ENCODE measurements at places on chromosomes 16 and 17.

DNA sequence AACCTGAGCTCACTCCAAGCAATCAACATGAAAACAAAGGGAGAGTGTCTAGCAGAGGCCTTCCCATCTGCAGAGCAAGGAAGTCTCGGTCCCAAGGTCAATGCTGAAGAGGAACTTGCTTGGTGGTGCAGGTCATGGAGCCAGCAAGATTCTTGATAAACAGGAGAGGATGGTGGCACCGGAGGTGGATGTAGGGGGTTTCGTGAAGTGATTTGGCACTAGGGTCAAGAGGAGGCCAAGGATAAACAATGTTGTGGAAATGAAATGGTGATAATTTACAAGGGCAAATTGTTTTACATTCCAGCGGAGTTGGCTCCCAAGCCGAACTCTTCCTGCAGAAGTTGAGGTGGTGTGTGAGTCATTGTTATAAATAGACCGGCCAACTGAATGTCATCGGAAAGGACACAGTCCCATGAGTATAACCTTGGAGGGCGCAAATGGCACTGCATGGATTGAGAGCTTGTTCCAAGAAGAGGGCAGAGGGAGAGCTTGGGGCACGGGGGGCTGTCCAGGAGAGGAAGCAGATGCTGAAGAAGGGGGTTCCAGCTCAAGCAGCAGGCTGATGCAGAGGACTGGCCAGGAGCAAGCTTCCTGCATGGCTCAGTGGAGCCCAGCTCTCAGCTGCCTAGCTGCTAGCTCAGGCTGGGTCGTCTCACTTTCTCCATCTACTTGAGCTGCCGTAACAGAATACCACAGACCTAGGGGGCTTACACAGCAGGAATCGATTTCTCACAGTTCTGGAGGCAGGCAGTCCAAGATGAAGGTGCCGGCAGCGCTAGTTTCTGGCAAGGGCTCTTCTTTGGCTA lies 136.6 kb downstream of the COPRS start:
- no peak for DNase-seq

GRCh38 chr16:56732366-56732765 lies 2.4 kb downstream of the NUP93 start:
- DNase-seq = no peak

- no peak for DNase-seq
Measured at GRCh38 chr17:48308581-48308980, 121.4 kb downstream of the SKAP1 start.

GRCh38 chr16:85566561-85567100 lies 46.5 kb upstream of the GSE1 start:
- DNase-seq = no peak

DNA sequence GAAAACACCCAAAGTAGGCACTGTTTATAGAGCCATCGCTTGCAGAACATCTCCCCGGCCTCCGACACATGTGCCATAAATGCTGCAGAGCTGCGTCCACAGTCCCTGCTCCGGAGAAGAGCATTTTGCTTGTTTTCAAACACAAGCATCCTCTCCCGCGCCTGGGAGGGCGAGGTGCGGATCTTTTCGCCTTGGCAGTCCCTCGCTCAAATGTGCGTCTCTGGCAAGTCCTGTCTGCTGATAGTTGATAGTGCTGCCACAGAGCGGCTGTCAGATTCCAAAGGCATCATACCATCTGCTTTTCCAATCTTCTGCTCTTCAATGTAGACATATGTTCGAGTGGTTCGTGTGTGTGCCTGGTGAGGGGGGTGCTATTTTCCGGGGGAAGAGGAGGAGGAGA lies 603.7 kb downstream of the MAF start:
- no peak for DNase-seq

DNA sequence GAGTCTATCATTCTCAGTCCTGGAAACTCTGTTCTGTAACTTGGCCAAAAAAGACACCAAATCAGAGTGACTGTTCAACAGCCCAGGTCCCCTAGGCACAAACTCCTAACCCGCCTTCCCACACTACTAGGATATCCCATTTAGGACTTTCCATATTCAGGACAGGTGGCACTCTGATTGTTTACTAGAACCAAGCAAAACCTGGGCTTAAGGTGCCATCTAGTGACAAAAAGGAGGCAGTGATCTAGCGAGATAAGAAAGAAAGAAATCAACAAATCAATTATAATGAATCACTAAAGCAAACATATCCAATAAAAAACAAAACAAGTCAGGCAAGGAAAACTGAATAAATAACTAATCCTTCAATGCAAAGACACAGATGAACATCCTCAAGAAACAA lies 203.9 kb downstream of the CEP112 start:
- DNase-seq = no peak

- no peak for DNase-seq
Measured at GRCh38 chr17:78176548-78177025, 8.2 kb downstream of the SYNGR2 start.

DNA sequence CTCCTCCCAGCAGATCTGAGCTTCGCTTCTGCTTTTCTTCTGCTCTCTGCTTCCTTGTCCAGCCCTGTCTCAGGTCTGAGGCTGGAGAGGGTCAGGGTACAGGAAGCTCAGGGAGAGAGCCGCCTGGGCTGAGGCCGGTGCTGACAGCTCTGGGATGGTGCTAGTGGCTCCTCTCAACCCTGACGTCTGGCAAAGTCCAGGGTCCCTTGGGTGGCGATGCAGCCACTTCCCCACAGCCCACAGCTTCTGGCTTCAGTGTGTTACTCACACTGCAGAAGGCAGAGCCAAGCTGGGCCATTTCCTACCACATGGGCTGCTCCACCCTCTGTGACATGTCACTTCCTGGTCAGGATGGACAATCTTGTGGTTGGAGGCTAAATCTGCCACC lies at the start of gene CD300C:
TSS of gene CD300C (minus strand) at position 273 of the 388 bp plus-strand sequence. CDS start 333 bp downstream, outside the sequence.
- no peak for DNase-seq

DNA sequence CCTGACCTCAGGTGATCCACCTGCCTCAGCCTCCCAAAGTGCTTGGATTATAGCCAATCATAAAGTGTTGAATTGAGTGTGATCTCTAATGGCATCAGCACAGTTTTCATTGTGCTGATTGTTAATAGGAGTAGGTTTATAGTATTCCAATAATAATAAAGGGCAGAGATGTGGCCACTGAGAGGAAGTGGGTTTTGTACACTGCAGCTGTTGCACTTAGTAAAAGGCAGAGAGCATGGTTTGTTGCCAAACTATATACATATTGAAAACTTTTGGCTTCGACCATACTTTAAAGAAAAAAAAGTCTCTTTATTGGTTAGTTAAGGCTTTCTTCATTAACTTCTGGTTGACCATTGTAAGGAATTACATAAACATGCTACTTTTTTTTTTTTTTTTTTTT lies 185.9 kb downstream of the CDK5R1 start:
- DNase-seq = no peak

DNA sequence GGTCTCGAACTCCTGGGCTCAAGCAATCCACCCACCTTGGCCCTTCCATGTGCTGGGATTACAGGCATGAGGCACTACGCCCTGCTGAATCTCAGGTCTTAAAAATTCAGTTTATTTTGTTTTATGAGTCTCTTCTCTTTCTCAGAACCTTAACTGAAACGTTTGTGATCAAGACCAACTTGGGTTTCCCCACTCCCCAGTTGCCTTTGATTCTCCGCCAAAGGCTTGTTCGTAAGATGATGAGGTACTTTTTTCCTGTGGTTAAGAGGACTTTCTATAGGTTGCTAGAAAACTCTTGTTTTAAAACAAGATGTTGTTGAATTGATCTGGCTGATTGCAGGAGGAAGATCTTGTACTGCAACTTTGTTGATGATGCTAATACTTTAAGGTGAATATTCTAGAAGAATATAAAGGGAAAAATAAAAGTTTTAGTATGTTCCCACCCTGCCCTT lies 11.7 kb downstream of the ABCC1 start:
- no peak for DNase-seq

GRCh38 chr17:60601447-60602384 lies 1.7 kb downstream of the PPM1D start:
- DNase-seq = no peak

DNA sequence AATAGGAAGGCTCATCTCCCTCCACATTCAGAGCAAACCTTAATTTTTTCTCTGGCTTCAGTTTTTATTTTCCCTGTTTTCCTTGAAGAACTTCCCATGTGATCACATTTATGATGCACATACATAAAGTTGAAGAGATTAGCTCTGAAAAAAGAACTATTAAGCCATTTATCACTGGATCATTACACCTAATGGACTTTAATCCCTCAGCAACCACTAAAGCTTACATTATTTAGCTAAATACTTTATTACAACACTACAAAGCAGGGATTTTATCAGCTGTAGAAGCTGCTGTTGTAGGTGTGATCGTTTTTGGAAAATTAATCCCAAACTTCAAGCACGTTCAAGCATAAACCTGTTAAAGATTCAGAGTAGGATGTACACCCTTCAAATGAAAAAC lies 21.1 kb downstream of the SMYD4 start:
- no peak for DNase-seq

- no peak for DNase-seq
Measured at GRCh38 chr16:85403693-85404092, 209.4 kb upstream of the GSE1 start.

DNA sequence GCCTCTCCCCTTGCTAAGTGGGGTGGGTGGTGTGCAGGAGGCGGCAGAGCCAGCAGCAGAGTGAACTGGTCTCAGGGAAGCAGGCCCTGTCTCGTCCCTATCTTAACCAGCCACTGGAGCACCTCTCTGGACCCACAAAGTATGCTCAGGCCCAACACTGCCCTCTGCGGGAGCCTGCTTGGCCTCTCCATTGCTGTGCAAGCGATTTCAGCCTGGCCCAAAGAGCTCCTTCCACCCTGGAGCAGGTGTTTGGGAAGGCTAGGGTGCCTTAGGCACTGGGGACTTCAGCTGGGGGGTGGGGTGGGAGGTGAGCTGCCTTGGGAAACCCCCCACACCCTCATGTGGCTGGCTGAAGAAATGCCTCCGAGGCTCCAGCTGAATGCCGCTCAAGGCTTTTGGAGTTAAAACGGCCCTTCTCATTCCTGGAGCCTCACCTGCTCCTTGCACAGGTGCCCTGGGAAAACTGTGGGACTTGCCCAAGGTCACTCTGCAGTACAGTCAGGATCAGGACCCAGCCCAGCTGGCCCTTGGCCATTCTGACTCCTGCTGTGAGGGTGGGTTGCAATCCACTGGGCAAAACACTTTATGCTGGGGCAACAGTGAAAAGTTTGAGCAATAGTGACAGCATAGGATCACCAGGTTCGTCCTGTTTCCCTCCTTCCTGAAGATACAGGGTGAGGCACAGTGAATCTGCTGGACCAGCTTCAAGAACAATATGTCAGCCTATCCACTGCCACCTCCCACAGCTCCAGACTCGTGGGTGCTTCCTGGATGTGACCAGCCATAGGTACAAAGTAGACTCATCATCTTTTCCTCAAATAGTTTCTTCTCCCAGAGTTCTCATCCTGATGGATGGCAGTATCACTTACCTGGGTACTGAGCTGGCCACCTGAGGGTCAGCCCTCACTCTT lies 5.9 kb upstream of the UBE2O start:
- no peak for DNase-seq

DNA sequence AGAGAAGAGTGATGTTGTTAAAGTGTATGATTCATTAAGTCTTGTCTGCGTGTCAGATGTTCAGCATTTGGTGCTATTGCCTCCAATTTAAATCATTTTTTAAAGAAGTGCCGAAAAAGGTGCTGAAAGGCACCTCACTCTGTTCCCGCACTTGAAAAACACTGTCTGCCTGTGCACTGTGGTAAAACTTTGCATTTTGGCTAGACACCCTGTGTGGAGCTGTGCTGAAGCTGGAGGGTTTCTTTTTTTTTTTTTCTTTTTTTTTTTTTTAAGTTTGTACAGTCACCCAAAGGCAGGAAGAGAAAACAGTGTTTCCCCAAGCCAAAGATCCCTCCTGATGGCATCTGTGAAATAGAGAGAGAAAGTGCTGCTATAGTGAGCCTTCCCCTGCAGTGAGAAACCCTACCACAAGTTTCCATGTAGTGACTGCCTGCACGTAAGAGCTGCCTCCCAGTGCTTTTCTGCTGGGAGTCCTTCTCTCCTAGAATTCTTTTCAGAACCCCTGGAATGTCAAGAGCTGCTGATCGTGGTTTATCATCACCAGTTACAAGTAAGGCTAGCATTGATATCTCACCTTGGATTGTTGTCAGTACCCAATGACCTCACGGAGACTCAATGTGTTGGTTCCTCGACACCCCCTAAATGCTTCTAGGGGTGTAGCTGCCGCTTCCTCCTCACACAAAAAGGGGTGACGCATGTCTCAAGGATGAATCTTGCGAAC lies 116.0 kb upstream of the SOX9 start:
- no peak for DNase-seq
